ENCODE measurements at places on chromosomes 2 and 18.

DNA sequence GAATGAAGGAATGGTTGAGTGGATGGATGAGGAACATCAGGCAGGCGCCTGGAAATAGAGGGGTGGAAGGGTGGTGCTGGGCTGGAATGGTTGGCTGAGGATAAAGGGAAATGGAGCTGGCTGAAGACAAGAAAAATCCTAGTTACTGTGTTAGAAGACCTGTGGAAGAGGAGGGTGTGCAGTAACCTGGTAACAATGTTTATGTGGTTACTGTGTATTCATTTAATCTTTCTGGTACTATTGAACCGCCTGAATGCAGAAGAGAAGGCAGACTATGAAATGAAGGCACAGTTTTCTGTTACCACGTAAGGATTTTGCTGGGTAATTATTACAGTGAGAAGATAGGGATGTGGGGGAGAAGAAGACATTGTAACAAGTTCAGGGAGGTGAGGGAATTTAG lies 110.3 kb upstream of the MGAT5 start:
- no peak for DNase-seq

- no peak for DNase-seq
These were observed 655.5 kb downstream of the DCDC2C start for GRCh38 chr2:4358837-4359236.

GRCh38 chr2:219736209-219736608 lies 108.8 kb downstream of the SLC4A3 start:
- DNase-seq: peak; percentile 55

DNA sequence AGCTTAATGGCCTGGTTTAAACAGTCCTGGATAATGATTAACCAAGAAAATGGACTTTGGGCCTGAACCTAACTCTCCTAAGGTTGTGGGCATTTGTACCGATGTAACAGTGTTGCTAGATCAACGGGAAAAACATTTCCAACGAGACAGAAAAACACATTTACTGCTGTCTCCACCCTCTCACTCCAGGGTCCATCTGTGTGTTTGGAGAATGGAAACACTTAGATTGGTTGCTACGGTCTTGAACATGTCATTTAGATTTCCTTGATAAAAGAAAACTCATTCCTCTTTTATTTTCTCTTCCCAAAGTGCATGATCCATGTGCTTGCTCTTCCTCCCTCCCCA lies 88.0 kb downstream of the SOCS6 start:
- no peak for DNase-seq

DNA sequence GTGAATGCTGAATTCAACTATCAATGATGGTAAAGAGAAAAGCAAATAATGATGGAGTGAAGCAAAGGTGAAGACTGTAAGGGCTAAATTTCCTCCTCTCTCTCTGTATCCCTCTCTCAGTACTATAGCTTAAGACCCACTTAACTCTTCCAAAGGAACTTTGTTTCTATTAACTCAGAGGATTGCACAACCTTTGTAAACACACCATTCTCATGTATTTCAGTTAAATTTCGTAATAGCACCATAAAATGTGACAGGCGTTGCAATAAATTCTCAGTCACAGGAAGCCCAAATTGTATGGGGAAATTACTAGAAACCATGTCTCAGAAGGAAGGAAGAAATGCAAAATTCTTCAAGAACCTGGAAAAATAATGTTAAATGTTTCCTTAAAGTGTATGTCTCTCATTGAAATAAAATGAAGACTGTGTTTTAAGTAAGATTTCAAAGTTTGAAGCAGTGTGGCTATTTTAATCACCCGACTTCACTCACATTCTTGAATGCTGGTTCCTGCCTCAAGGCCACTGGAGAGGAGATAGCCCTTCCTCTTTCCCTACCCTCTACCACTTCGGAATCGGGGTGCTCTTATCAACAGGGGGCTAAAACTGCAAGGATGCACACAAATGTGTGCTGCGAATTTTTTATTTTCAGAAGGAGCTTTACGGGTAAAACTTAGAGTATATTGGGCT lies 112.1 kb downstream of the FTCDNL1 start:
- DNase-seq: peak; percentile 56

DNA sequence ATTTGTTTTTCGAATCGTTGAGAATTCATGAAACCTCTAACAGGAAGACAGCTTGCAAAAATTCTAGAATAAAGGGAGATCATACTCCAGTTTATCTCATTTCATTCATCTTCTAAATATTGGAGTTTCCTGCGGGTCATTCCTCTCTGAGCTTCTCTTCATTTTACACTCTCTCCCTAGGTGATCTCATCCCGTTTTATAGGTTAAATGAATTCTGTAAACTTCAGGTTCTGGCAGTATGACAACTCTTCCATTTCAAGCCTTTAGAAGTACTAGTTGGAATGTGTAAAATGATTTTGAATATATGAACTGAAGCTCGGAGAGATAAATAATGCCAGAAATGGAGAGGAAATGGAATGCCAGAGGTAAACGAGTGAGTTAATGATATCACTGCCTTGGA lies 312.4 kb downstream of the METTL4 start:
- no peak for DNase-seq

- DNase-seq: no peak
These were observed 381.6 kb downstream of the DSEL start for GRCh38 chr18:67134911-67135310.

DNA sequence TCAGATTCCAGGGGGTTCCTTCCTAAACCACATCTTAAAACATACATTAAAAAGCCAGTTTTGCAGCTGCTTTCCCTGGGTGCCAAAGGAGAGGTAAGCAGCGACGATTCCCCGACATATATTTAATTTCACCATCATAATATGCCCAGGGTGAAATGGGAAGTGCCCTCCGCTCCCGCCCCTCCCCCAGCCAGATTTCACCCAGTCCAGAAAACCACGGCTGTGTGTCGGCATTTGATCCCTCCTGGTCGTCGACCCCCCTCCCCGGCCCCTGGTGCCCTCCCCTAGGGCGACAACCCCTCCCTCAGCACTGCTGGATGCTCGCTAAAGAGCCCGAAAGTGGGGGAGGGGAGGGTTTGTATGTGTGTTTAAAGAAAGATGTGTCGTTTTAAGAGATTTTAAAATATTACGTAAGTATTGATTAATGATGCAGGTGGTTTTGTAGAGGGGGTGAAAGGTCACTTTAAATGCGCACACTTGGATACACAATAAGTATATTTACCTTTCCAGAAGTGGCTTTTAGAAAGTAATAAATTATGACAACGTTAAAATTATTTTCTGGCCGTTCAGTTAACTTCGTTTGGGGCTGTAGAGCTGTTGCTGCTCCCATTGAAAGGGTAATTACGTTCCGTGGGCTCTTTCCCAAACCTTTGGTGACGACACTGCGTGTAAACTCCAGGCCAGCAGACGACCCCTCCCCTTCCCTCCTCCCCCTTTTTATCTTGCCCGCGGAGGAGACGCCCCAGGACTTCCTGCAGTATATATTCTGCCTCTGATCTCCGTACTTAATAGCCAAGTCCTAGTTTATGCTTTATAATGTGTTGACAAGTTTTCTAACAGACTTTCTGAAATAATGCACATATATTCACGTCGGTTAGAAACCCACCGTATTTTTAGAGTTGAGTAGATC lies 3.4 kb upstream of the BCL11A start:
- DNase-seq: no peak

DNA sequence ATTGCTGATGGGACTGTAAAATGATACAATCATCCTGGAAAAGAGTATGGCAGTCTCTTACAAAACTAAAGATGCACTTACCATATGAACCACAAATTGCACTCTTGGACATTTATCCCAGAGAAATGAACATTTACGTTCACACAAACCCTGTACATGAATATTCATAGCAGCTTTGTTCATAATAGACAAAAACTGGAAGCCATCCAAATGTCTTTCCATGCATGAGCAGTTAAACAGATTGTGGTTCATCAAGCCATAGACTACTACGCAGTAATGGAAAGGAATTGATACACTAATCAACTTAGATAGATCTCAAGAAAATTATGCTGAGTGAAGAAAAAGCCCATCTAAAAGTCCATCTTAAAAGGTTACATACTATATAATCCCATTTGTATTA lies 156.1 kb upstream of the SLC39A10 start:
- DNase-seq: no peak

GRCh38 chr2:149487189-149487588 lies 100.4 kb downstream of the MMADHC start:
- no peak for DNase-seq

- no peak for DNase-seq
These were observed 1.0 kb downstream of the CHRNG start for GRCh38 chr2:232540441-232541041.

GRCh38 chr2:146388757-146389156 lies 1456.1 kb upstream of the ACVR2A start:
- peak; percentile 54 for DNase-seq

DNA sequence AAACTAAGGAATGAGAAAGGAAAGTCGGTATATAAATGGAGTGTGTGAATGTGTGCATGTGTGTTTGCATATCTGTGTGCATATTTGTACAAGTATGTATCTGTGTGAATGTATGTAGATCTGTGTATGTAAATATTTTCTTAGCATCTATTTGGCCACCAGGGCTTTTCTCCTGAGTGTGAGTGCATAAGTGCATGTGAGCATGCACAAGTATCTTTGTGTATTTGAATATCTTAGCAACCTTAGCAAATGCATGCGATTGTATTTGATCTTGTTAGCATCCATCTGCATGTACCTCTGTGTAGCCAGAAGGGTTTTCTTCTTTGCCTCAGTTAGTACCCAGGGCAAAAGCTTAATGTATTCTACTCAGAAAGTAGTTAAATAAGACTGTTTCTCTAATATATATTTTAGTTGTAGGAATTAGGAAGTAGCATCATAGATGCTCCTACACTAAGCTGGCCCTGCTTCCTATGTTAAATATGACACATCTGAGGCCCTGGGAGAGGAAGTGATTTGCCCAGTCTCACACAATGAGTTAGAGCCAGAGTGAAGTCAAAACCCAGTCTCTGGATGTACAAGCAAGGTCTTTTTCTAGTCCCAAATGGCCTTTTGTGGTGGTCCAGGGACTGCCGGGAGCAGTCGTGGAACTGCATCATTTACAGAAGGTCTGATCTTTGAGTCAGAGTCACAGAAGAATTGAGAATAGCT lies 9.2 kb downstream of the FKBP1B start:
- no peak for DNase-seq

- no peak for DNase-seq
These were observed 90.9 kb upstream of the CXCR4 start for GRCh38 chr2:136208682-136209420.

- DNase-seq: no peak
These were observed 120.3 kb downstream of the ACOXL start for GRCh38 chr2:110852541-110853263.

GRCh38 chr18:21453511-21453901 lies 147.0 kb downstream of the ESCO1 start:
- DNase-seq: no peak

DNA sequence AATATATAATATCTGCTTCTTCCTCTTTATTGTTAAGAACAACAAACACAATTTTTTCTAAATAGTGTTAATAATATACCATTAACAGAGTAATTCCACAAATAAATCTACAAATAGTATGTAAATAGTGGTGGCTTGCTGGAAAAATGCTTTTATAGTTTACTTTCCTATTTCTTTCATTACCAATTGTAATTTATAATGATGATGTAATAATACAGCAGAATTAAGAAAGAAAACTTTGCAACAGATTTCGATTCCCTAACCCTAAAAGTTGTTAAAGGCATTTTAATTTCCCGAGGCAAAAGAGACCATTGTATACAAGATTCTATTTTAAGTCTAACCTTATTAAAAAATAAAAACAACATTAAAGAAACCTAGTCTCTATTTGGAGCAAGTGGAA lies 307.9 kb downstream of the CCDC178 start:
- DNase-seq: no peak

GRCh38 chr2:46735108-46735691 lies 180.4 kb downstream of the MCFD2 start:
- DNase-seq: no peak

DNA sequence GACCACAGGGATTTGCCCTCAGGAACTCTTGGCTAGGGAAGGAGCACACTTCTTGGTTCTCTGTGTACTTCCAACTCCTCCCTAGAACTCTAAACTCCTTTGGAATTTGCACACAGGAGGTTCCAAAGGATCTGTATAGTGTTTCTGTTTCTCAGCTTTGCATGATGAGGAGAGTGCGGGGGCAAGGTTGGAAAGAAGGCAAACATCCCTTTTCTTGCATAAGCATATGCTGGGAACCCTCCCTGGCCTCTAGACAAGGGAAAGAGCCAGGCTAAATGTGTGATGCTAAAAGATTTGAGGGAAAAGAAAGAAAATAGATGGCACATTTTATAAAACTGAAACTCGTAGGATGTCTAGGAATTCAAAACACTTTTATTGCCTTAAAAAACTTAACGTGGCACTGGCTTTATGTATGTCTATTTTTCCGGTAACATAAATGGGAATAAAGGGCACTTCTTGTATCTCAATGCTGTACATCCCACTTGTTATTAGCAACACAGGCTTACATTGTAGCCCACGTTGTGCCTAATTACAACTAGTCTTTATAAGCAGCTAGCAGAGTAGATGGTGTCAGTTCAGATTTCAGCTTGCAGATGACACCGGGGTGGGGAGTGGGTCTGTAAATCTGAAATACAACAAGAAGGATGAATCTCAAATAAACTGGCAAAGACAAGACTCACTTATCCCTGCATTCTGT lies 165.8 kb downstream of the GPD2 start:
- no peak for DNase-seq

DNA sequence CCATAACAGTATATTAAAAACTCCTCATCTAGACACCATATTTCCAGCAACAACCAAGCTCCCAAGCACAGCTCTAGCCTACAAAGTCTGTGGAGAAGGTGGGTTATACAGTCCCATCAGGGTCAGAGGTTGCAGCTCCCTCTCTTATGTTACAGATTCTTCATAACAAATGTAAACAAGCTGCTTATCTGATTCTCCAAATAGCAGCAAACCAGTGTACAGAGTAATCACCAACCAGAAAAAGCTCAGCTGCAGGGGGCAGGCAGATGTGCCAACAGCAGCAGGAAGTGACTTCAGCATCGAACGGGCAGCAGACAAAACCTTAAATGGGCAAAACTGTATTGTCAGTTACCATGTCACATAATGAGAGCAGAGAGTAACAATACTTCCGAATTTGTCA lies 52.9 kb upstream of the NABP1 start:
- no peak for DNase-seq

DNA sequence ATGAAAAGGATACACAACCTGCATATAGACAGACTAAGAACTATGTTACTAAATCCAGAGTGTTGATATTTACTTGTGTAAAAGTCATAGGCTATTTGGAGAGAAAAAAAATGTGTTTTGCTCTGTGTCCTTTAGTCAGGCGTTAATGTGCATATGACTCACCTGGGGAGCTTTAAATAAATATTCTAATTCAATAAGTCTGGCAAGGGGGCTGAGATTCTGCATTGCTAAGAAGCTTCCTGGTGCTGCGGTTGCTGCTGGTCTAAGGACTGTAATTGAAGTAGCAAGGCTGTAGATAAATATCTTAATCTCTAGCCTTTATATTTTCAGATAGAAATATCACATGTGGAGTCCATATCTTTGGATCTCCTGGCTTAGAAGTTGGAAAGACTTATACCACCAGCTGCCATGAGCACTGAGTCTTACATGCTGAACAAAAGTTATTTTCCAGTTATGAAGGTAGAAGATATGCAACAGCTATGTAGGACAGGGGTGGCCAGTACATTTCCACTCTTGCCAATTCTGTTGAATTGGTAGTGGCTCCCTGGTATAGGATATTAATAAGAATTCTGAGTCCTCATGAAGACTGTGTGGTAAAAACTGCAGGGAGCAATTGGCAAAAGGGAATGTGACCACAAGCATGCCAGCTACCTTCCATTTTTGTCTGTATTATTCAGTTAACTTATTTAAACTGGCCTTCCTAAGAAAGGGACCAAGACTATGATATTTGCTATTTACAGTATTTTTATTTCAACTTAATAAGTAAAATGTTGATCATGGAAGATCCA lies 4.8 kb downstream of the SPAG16 start:
- no peak for DNase-seq
